ENCODE measurements at places on chromosomes 2 and 18.

DNA sequence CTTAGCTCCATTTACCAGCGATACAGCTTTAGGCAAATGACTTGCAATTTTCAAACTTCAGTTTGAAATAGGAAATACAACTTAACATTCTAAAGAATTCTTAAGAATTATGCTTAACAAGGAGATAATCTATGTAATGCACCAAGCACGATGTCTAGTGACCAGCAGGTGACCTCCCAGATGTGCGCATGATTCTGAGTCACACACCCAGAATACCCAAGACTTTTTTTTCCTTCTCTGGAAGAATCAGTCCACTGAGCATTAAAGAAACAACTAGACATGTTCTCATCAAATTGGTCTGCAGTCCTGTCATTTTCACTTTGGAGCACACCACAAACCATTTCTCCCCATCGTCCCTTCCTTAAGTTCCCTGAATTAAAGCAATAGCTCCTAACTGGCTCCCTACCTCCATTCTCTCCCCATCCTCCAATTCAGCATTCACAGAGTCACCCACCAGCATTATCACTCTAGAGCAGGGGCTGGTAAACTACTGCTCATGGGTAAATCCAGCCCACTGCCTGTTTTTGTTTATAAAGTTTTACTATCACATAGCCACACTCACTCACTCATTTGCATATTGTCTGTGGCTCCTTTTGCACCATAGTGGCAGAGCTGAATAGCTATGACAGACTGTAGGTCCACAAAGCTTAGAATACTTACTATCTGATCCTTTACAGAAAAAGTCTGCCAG, 13.2 kb downstream of the EVA1A start:
- no peak for DNase-seq

DNA sequence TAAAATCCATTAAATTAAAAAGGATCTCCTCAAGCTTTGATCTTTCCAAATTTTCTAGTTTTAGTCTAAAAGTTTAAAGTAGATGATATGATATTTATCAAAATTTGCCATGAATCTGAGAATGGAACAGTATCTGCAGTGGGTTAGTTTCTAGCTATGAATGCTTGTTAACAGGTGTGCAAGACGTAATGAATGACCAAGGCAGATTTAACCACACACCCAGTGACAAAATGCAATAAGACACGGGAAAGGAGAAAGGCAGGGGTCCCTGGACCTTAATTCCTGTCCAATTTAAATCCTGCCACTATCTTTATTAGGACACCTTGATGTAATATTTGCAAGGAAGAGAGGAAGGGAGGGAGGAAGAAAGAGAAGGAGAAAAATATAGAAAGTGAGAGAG, 30.5 kb upstream of the PEX13 start:
- DNase-seq = no peak

- DNase-seq = no peak
These were observed 756.1 kb upstream of the DDX18 start for GRCh38 chr2:117058366-117058765.

DNA sequence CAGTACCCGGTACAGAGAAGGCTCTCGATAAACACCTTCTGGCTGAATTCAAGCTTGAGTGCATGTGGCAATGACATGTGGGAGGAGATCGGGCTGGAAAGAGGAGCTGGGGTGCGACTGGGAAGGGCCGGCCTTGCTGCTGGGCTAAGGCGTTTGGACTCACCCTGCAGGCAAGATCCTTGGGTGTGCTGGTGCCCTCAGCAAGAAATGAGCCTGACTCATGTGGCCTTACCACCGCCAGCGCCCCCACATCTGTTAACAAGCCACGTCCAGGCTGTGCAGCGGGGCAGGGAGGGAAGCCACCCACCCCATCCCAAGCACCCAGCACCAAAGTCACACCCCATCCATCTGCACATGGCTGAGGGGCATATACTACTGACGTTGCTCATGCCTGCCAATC, 1.3 kb downstream of the HS1BP3 start:
- no peak for DNase-seq

- no peak for DNase-seq
These were observed 47.8 kb upstream of the REG3G start for GRCh38 chr2:78977661-78978145.

GRCh38 chr2:120983344-120983743, 247.7 kb downstream of the GLI2 start:
- no peak for DNase-seq

GRCh38 chr2:97740590-97741182, 27.3 kb downstream of the ZAP70 start:
- no peak for DNase-seq

GRCh38 chr2:31049264-31049663, 89.0 kb downstream of the GALNT14 start:
- DNase-seq = no peak

- no peak for DNase-seq
These were observed 36.5 kb downstream of the ST3GAL5 start for GRCh38 chr2:85852152-85852840.

GRCh38 chr2:16168506-16169264, 228.3 kb downstream of the MYCN start:
- no peak for DNase-seq

GRCh38 chr2:150477347-150477746, 10.1 kb downstream of the RND3 start:
- DNase-seq = no peak

GRCh38 chr18:12421732-12422131, 14.0 kb downstream of the PRELID3A start:
- DNase-seq = no peak

DNA sequence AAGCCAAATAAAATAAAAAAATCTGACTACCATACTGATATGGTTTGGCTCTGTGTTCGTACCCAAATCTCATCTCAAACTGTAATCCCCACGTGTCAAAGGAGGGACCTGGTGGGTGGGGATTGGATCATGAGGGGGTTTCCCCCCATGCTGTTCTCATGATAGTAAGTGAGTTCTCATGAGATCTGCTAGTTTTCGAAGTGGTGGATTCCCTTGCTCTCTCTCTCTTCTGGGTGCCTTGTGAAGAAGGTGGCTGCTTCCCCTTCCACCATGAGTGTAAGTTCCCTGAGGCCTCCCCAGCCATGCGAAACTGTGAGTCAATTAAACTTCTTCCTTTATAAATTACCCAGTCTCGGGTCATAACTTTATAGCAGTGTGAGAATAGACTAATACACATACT, 123.8 kb upstream of the WDSUB1 start:
- no peak for DNase-seq

DNA sequence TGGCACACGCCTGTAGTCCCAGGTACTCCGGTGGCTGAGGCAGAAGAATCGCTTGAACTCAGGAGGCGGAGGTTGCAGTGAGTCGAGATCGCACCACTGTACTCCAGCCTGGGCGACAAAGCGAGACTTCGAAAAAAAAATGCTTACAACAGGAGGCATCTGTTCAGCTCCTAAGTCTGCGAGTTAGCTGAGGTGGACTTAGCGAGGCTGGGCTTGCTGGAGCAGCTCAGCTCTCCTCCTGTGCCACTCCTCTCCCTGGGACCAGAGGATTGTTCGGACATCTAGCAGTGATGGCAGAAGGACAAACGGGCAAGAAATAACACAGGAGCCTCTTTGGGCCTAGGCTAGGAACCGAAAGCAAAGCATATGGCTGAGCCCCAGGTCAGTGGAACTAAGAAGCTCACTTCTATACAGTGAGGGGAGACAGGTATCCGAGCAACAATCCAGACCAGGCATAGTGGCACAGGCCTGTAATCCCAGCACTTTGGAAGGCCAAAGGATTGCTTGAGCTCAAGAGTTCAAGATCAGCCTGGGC, 260.1 kb downstream of the GLI2 start:
- DNase-seq = no peak

GRCh38 chr2:50111067-50111466, 920.9 kb downstream of the NRXN1 start:
- DNase-seq = no peak

DNA sequence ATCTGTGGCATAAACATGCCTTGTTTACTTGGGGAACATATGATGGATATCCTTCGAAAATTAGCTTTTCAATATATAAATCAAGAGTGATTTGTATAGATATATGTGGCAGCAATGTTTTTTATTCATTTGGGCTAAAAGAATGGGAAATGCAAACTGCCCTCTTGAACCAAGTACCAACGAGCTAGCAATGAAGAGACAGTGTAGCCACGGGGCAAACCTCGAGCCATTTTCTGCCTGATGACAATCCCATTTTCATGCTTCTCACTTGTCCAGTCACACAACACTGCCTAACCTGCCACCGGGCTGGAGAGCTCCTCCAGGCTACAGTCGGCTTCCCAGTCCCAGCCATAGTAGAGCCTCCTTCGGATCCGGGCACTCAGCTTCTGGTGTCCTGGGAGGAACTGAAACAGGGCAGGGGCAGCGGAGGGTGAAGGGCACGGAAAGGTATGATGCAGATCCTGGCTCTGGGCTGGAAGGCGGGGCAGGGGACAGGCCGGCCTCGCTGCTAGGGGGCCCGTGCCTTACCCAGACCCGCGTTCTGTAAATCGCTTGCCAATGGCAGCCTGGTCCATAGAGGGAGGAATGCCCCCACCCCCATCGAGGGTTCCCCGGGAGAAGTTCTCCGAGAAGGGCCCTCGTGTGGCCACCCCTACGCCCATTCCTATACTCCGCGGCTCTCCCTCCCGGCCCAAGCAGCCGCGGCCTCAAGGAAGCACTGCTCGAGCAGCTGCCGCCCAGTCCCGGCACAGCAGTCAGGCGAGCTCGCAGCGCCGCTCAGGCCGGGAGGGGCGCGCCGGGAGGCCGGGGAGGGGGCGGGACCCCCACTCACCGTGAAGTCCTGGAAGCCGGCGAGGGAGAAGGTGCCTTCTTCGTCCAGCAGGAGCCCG, 552 bp downstream of the CNPPD1 start:
- DNase-seq = no peak

DNA sequence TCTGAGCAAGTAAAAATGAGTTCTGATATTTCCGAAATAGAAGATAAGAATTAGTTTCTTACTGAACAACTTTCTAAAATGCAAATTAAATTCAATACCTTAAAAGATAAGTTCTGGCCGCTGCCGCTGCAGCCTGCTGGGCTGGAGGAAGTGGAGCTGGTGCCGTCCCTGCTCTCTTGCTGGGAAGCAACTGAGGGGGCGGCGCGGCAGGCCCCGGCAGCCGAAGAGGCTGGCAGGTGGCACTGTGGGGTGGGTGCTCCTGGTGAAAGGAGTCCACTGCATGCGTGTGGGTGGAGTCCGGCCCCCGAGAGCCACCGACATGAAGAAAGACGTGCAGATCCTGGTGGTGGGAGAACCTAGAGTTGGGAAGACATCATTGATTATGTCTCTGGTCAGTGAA, 89.5 kb upstream of the ZNF519 start:
- no peak for DNase-seq

GRCh38 chr18:33184175-33184574, 256.3 kb downstream of the CCDC178 start:
- no peak for DNase-seq

- DNase-seq = no peak
These were observed 23.0 kb downstream of the BIN1 start for GRCh38 chr2:127083819-127084503.

GRCh38 chr2:24959761-24960160, 12.0 kb downstream of the DNAJC27 start:
- DNase-seq = no peak

- DNase-seq = no peak
These were observed 38.2 kb upstream of the MARCO start for GRCh38 chr2:118903551-118904479.

DNA sequence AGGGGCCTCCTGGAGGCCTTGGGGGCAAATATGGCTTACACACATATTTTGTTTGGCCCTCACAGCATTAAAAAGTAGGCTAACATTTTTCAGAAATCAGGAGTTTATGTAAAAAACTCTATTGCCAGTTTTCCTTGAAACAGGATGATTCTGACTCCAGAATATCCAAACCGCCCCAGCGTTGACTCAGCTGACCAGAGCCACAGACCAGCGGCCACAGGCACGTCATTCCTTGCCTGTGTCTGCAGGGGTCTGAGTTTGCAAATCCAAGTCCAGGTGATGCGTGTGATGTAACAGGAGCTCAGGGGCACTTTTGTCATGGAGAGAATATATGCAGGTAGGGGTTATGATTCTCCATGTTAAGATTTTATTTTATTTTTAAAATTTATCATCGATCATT, 79.4 kb upstream of the ALKAL2 start:
- DNase-seq = no peak

- DNase-seq = no peak
These were observed 571.9 kb upstream of the CRIM1 start for GRCh38 chr2:35783723-35784122.

- DNase-seq = no peak
These were observed 521.9 kb downstream of the CCDC85A start for GRCh38 chr2:56705713-56706112.

- DNase-seq = no peak
These were observed 513 bp downstream of the THOC1 start for GRCh38 chr18:267380-267687.

- no peak for DNase-seq
These were observed 36.7 kb upstream of the NEB start for GRCh38 chr2:151770995-151771394.

DNA sequence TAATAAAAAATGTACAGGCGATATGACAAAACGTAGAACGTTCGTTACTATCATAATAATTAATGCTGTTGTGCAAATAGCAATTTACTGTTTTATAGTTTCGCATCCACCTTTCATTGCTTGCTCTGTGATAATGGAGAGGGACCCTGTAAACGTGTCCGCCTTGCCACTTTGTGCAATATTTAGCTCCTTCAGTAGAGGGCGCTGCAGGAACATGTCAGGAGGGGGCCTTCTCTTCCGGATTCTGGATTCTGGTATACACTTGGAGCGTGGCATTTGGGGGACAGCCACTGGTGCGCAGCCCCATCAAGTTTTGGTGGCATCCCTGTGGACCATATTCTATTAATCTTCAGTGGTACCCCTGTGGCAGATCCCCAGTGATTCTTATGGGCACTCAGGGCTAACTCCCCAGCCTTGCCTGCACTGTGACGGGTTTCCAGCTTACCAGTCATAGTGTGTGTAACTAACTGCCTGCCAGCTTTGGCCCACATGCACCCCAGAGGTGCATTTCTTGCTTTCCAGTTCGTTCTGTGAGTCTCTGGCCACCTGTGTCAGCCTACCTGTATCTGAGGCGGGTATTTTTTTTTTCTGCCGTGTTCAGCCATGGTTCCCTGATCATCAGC, 140.3 kb downstream of the CYRIA start:
- DNase-seq = no peak

GRCh38 chr2:97851172-97851571, 137.8 kb downstream of the ZAP70 start:
- DNase-seq = no peak
